Fibroblast of villous mesenchyme (primary cell): ENCODE measurements at places on chromosomes 7 and 10. TPM values are rescaled to one million over a fixed set of nuclear protein-coding genes. Genes with fewer than 3 reads are reported as not detected.

DOCK1 gene
- total RNA-seq = 87.9 and 99.7 TPM in 2 replicates

TRIL gene
- total RNA-seq = under 0.01 and 1.9 TPM in 2 replicates

GPR37 gene
- total RNA-seq = 5.6 and 8.7 TPM in 2 replicates

BAIAP2L1 gene
- total RNA-seq = 6.4 and 9.1 TPM in 2 replicates

SEMA4G gene
- total RNA-seq = 0.43 and 0.64 TPM in 2 replicates

FXYD4 gene
- not detected in 2 replicates for total RNA-seq

FEZF1 gene
- total RNA-seq = not detected in 2 replicates

DNMBP gene
- 27.6 and 31.2 TPM in 2 replicates for total RNA-seq

TMEM229A gene
- not detected in 2 replicates for total RNA-seq

PKD2L1 gene
- not detected in 2 replicates for total RNA-seq

WDR86 gene
- total RNA-seq = 0.32 and 1.3 TPM in 2 replicates

TUBB8 gene
- under 0.01 TPM in 1 of 2 replicates, not detected in the other for total RNA-seq

TMEM270 gene
- not detected in 2 replicates for total RNA-seq

MSS51 gene
- total RNA-seq = 1.3 TPM in 2 replicates

RAPGEF5 gene
- 0.64 and 0.86 TPM in 2 replicates for total RNA-seq

DGKB gene
- total RNA-seq = not detected in 2 replicates

NEUROG3 gene
- not detected in 2 replicates for total RNA-seq

ZNF3 gene
- total RNA-seq = 32.2 and 32.8 TPM in 2 replicates

LMOD2 gene
- not detected in 2 replicates for total RNA-seq

COPG2 gene
- 43.5 and 47.9 TPM in 2 replicates for total RNA-seq

PLXNA4 gene
- total RNA-seq = under 0.01 TPM in 1 of 2 replicates, not detected in the other

GIMAP2 gene
- under 0.01 and 2.6 TPM in 2 replicates for total RNA-seq

LIPK gene
- not detected in 2 replicates for total RNA-seq

SGCE gene
- total RNA-seq = 43.5 and 92.8 TPM in 2 replicates

COBL gene
- under 0.01 TPM in 1 of 2 replicates, not detected in the other for total RNA-seq

KIAA1549 gene
- 1.6 and 2.6 TPM in 2 replicates for total RNA-seq

CDHR1 gene
- total RNA-seq = under 0.01 and 0.43 TPM in 2 replicates

CYP3A7 gene
- not detected in 2 replicates for total RNA-seq

RPEL1 gene
- total RNA-seq = 0.32 and 0.43 TPM in 2 replicates

SPDYE3 gene
- under 0.01 TPM in 1 of 2 replicates, not detected in the other for total RNA-seq

PALD1 gene
- total RNA-seq = 0.32 TPM in 1 of 2 replicates, not detected in the other

ZNF467 gene
- 1.3 and 1.6 TPM in 2 replicates for total RNA-seq

SUGCT gene
- total RNA-seq = 8.4 and 9.9 TPM in 2 replicates

STEAP1 gene
- 12.6 and 21.6 TPM in 2 replicates for total RNA-seq

CHAT gene
- total RNA-seq = not detected in 2 replicates

ERLIN1 gene
- 21.6 and 37.1 TPM in 2 replicates for total RNA-seq

PROSER2 gene
- 1.9 and 3.9 TPM in 2 replicates for total RNA-seq

BLNK gene
- not detected in 2 replicates for total RNA-seq

PRRT4 gene
- not detected in 2 replicates for total RNA-seq

FAM180A gene
- 2.9 and 3.0 TPM in 2 replicates for total RNA-seq

ZNF239 gene
- total RNA-seq = 4.2 and 6.5 TPM in 2 replicates

ZNF138 gene
- total RNA-seq = 3.2 and 3.9 TPM in 2 replicates

ADIRF gene
- total RNA-seq = 2.6 and 5.2 TPM in 2 replicates

ZC3HAV1 gene
- 35.8 and 56.6 TPM in 2 replicates for total RNA-seq

AKR1C2 gene
- 1.6 and 5.2 TPM in 2 replicates for total RNA-seq

AZGP1 gene
- not detected in 2 replicates for total RNA-seq

MYH16 gene
- not detected in 2 replicates for total RNA-seq

LIPM gene
- total RNA-seq = not detected in 2 replicates

CYP3A4 gene
- total RNA-seq = not detected in 2 replicates

TMEM213 gene
- total RNA-seq = not detected in 2 replicates

CDH23 gene
- total RNA-seq = under 0.01 TPM in 2 replicates

AOC1 gene
- total RNA-seq = not detected in 2 replicates

CALCR gene
- total RNA-seq = under 0.01 TPM in 1 of 2 replicates, not detected in the other

SPDYE11 gene
- not detected in 2 replicates for total RNA-seq
